Midbrain (tissue), 1 donor: ENCODE measurements at places on chromosomes 1 and 21.

GRCh38 chr1:17436380-17437174 lies 2.9 kb downstream of the RCC2 start:
- no peak for DNase-seq

- DNase-seq: peak; percentile 65
Observed at GRCh38 chr1:156160743-156161171, 7.4 kb downstream of the SEMA4A start.

DNA sequence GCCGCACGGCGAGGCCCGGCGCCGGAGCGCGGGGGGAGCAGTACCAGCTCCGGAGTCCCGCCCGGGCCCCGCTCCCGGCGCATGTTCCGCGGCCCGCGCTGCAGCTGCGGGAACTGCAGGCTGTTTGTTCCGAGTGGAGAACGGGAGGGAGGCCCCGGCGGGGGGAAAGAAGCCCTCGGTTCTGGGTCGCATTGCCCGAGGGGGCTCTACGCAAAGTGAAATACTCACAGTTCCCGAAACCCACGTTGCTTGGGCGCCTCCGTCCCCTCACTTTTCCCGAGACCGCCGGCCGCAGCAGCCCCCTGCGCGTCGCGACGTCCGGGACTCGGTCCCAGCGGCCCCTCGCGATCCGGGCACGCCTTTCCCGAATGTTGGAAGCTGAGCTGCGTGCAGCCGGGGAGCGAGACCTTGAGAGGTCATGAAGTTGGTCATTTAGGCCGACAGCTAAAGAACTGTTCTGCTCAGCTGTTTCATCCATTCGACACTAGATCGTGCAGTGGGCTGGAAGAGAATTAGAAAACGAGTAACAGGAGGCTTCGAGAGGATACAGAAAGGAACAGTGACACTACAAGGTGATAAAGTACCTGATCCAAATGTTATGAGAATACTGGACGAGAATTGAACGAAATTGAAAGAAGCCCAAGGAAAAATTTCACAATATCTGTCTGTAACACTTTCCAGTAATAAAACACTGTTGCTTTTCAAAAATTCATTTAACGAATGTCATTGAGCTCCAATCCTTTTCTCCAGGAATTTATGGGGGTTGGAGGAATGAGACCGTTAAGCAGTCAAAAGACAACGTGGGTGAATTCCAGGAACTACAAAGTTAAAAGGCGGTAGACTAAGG lies 657 bp upstream of the LIN9 start:
- DNase-seq: peak; percentile 1

- DNase-seq: peak; percentile 48
Observed at GRCh38 chr1:86018283-86018923, 138.2 kb downstream of the COL24A1 start.

DNA sequence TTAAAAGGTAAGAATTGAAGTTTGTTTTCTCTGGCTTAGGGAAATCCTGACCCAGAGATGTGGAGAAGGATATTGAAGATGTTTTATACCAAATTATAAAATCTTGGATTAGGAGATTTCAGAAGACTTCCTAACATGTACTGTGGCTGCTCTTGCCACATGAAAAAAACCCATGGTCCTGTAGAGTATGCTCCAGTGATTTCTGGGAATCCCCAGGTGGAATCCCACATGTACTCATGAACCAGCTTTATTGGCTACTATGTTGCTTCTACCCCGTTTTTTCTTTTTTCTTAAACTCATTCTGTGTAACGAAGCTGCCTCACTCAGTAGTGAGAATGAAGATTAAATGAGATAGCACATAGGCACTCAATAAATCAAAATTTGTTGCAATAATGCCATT lies 132.7 kb upstream of the SGIP1 start:
- DNase-seq: no peak

DNA sequence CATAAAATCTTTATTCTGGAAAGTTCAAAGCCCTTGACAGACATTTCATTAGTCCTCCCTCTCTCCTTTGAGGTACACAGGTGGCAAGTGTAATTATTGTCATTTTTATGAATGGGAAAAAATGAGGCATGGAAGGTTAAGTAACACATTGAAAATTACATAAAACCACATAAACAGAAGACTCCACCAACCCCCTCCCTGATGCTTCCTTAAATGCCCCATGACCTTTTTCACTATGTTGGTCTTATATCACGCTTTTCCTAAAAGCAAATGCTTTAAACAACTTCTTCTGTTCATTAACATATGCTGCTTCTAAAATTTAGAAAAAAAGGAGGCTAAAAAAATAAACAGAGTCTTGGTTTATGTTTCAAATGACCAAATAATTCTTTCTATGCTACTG lies 648.4 kb downstream of the PTPRC start:
- no peak for DNase-seq

GRCh38 chr1:108041360-108042142 lies 76.6 kb upstream of the VAV3 start:
- no peak for DNase-seq

DNA sequence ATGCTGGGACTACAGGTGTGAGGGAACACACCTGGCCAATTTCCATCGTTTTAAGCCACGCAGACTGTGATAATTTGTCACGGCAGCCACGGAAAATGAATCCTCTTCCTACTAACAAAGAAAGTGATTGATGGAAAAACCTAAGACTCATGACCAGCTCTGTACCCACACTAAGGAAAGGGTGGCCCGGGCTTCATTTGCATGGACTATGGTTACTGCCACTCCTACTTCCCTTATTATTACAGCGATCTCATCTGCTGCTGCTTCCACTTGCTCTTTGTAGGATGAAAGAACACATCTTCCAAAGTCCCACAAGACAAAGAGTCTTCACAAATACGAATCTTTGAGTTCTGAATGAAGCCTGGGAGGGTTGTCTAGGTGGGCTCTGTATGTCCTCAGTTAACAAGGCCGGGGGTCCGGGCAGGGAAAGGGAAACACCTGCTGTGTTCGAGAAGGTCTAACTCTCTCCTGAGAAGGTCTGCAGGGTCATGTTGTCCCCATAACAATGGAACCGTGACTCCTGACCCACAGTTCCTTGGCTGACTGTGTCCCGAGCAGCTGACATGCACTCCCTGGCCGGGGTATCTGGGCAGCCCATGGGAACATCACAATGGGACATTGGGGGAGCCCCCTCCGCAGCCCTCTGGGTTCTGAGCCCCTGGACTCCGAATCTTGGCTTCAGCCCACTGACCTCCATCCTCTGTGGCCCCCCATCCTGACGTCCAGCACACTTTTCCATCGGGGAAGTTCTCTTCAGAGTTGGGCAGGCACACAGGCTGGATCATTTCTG lies 13.3 kb upstream of the TFF1 start:
- DNase-seq: no peak

DNA sequence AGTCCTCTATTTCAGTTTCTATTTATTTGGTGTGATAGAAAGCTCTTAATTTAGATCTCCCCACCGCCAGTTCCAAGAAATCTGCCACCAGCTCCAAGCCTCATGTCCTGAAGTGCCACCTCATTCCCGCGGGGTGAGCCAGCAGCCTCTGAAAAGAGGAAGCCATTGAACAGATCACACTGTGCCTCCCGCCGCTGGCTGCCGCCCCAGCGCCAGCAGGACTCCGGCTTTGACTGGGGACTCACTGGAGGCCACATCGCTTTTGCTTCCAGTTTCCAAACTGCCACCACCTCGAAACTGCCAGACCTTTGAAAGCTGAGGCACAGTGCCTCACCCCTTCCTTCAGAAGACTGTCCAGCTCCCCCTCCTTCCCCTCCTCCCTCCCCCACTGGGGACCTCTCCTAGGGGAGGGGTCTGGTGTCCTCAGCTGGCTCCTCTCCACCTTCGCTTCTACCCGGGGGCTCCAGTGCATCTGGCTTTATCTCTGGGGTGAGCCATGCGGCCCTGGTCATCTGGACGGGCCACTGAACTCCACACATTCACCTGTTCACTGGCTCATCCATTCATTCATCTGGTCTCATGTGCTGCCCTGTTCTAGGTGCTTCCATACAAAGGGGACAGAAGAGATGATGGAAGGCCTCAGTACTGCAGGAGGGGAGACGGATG lies 58.9 kb downstream of the VPS26C start:
- DNase-seq: peak; percentile 84
